Stimulated activated CD8-positive, alpha-beta memory T cell treated with anti-CD3 and anti-CD28 coated beads, Interleukin-2, amount 100 ng/mL, for 1 hour (primary cell): ENCODE measurements at places on chromosomes 6 and 20.

DNA sequence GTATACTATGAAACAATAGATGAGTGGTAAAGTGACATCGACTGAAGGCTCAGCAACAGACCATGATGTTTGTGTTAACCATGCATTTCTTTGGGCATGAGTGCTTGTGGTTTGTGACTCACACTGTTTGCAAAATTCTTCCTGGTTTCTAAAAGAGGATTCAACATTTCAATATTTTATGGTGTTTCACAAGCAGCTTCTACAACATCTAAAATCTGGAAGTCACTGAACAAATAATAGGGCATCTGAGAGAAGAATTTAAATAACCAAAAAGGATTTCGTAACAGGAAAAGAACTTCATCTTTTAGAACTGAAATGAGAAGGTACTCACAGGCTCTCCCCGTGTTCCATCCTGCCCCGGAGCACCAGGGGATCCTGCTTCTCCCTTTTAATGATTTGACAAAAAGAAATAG, 146.2 kb downstream of the COL21A1 start:
- no peak for DNase-seq

GRCh38 chr6:53107091-53107490, 41.5 kb downstream of the GCM1 start:
- no peak for DNase-seq

- DNase-seq: no peak
These were observed 16.7 kb downstream of the UBE2V1 start for GRCh38 chr20:50096237-50096636.

DNA sequence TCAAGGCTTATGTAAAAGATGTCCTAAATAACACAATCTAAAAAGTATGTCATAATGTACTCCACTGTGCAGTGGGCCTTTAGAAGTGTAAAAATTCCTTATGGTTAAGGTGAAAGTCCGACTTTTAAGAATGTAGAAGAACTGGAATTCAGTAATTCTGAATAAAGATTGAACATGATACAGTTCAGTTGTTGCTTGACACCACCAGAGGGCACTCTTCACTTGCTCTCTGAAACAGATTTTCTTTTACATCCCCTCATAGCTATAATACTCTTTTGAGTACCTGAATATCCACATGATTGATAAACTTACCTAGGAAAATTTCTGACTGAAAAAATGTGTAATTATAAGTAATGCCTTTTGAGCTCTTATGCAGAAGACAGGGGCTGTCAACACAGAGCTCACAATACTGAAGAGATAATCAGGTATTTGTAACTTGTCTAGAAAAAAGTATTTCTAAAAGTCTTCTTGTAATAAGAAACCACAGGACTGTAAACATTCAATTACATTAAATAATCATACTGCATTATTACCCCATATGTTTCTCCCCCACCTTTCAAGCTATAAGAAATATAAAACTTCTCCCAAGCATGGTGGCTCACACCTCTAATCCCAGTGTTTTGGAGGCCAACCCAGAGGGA, 92.1 kb downstream of the POPDC3 start:
- DNase-seq: no peak

DNA sequence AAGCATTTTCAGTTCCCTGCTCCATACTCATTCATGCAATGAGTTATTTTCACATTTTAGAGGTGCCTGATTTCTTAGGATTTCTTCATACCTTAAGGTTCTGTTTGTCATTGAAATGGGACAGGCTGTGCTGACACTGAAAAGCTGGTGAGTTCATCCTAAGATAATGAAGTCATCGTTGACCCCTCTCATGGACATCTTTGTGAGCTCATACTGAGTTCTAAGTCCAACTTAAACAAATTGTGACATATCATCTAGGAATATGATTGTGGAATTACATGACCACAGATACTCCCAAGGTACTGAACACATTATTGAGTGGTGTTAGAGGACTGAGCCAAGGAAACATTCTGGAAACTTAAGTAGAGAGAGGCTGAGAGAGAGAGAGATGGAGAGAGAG, 224.8 kb upstream of the JAG1 start:
- no peak for DNase-seq

DNA sequence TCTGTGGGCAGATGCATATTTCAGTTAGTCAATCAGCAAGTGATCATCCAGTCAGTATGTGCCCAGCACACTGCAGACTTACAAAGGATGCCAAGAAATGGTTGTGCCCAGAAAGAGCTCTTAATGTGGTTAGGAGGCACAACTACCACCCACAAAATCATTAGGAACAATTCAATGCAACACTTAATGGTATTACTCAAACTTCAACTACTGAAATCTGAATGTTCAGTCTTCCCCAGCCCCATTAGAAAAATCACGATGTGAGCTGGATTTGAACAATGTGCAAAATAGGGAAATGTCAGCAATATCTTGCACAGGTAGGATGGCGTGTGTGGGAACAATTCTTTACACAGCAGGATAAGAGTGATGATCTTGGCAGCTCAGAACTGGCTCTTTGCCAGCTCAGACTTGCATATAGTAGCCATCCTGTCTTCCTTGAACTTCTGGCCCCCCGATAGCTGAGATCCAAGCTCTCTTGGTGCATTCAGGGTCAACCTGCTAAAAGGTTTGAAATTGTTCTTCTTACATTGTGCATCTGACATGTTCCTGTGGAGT, 556.7 kb upstream of the HTR1E start:
- DNase-seq: no peak

GRCh38 chr6:7058250-7058923, 49.4 kb upstream of the RREB1 start:
- no peak for DNase-seq

DNA sequence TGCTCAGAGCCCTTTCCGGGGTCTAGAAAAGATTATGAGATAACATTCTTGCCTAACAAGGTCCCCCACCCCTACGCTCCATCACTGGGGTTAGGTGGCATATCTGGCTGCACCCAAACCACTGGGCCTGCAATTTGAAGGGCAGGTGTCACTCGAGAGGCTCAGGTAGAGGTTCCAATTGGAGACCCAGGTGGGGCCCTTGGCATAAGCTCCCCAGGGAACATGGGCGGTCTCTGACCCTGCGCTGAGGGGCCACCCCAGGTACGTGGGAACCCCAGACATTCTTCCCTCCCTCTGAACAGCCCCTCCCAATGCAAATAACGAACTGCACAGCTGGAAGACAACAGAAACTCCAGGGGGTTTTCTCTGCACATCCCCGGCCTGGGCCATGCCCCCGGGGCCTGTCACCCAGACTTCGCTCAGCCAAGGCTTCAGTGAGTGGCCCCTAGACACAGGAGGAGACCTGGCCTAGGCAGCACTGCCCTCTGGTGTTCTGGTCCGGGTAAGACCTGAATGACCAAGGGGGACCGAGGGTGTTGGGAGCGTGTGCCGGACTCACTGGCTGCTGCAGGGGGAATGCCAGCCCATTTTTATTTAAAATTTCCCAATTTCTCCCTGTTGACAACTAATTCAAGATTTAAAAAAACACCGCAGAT, 47.5 kb downstream of the DSTN start:
- peak; percentile 15 for DNase-seq

- no peak for DNase-seq
These were observed 616.4 kb upstream of the ARID1B start for GRCh38 chr6:156160795-156161165.

- no peak for DNase-seq
These were observed 28.1 kb downstream of the NCOA6 start for GRCh38 chr20:34797012-34797995.

DNA sequence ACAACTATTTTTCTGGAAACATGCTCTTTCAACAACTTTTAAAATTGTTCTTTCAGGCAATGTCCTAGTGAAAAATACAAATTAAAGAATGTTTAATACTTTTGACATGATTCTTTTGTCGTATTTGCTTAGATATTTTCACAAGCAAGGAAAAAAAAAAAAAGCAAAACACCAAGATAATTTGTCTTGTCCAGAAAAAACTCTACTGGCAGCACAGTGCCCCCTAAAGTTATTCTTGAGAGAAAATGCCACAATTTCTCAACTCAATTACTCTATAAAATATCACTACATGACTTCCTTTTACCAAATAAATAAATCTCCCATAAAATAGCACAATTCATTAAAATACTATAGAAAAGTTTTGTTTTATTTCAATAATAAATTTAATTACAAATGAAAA, 652.5 kb upstream of the EPHA7 start:
- DNase-seq: no peak

DNA sequence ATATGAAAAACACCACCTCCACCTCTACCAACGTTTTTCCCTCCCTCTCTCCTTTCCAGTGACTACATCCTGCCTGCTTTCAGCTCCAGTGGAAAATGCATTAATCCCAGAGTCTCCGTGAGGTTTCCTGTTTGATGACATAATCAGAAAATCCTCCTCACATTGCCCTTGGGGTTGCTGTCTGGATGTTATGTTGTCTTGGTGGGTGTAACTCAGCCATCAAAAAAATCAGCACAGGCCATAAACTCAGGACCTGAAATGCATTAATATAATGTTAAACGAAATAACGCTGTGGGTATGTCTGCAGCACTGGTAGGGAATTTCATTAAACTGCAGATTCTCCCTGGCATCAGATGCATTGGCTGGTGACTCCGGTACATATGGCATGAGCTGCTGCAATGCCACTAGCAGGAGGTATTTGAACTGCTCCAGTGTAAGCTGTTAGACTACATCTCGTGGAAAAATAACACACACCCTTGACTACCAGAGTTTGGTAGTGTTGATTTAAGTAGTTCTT, 297.8 kb downstream of the PRL start:
- no peak for DNase-seq

DNA sequence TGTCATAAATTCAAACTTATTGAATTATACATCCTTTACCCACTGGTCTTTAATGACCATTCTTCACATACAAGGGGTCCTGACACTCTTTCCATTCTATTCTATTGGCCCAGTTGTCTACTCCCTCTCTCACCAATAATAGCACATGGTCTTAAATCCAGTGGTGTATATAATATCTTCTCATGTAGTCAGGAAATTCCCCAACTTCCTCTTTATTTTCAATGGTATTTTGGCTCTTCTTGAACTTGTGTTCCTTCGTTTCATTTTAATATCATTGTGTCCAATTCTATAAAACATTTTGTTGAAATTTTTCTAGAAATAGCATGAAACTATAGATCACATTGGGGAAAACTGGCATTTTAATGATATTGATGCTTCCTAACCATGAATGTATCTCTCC, 36.8 kb downstream of the PSMB9 start:
- no peak for DNase-seq

GRCh38 chr20:47456952-47457724, 44.5 kb upstream of the NCOA3 start:
- no peak for DNase-seq

DNA sequence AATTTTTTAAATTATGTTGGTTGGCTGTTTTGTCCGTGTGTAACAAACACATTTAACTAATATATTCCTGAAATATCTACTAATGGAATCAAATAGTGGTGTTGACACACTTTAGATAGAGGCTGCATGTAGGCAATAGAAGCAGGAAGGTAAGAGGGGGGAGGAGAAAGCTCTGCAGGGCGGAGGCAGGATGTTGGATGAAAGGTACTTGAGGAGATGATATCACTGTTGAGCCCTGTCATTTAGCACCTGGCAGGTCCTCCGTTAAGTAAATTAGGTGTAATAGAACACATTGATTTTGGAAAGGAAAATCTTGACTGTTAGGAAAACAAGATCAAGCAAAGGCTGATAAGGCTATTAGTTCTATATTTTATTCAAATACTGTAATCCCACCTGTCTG, 618.7 kb downstream of the PKHD1 start:
- no peak for DNase-seq

GRCh38 chr20:38599410-38599882, 2.2 kb upstream of the ARHGAP40 start:
- DNase-seq: no peak

DNA sequence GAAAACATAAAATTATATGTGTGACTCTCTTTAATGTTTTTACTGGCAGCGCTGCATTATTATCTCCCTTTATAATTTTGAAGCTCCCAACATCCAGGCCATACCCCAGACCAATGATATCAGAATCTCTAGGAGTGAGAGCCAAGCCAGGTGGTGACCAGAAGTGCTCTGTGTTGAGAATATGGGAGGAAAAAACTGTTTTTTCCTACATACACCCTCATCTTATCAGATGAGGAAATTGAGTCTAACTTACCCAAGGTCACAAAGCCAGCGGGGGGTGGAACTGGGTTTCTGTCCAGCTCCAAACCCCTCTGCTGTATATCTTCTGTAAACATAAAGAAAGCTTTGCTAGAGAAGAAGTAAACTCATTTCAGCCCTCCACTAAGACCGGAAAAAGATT, 42.5 kb downstream of the LY86 start:
- no peak for DNase-seq

DNA sequence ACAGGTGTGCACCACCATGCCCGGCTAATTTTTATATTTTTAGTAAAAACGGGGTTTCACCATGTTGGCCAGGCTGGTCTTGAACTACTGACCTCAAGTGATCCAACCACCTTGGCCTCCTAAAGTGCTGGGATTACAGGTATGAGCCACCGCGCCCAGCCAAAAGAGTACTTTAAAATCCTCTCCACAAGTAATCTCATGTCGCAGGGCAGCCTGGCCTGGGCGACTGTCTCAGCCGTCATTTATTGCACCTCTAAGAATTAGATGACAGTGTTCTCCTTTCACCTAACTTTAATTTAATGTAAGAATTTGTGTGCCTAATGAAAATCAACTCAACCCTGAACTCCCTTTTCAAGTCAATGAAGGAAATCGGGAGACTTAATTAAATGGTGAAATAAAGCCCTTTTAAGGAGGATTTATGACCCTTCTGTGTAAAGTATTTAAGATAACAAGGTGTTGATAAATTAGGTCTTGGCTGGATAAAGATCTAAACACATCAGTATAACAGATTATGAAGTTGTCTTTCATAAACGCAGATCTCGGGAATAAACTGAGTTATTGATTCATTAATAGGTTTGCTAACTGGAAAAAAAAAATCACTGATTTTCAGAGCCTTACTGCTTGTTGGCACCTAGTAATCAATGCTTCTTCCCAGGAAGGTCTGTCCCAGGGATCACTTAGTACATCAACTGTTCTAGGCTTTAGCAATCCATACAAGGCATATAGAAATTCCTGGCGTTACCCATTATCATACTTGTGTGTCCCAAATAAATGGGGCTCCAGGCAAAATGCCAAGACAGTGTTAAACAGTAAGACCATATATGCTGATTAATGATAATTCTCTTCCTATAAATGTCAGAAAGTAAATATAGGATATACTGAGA, 209.3 kb downstream of the GMDS start:
- DNase-seq: no peak

DNA sequence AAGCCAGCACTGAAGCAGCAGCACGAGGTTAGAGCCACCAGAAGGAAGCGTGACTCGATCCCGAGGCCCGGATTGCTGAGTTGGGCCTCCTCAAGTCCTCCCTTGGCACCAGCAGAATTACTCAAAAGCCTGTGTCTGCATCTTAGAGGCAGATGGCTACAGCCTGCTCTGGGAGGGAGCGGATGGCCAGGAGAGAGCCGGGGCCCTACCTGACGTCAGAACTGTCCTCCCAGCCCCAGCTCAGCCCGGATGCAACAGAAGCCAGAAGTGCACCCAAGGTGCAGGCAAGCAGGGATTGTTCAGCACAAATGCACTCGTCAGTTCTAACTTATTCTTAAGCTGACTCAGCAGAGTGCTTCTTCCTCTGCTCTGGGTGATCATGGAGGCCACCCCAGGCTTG, 155.5 kb upstream of the RPS6KA2 start:
- DNase-seq: no peak

GRCh38 chr6:145733207-145733606, 2.1 kb downstream of the EPM2A start:
- no peak for DNase-seq
